Activated CD4-positive, alpha-beta T cell treated with anti-CD3 and anti-CD28 coated beads for 48 hours (primary cell): ENCODE measurements at places on chromosomes 12 and 14.

DNA sequence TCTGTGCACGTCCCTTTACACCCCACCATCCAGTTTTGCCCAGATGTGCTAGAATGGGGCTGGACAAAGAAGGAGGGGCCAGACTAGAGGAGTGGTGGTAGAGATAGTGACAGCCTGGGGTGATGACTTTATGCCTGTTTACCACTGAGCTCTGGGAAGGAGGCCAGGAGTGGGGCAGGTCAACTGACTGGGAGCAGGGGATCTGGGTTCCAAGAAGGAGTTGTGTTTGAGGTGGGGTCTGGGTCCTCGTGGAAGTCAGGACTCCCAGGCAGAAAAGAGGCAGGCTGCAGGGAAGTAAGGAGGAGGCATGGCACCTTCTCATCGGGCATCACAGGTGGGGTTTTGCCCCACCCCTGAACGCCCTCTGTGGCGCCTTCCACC, 315 bp downstream of the LTB4R2 start:
- no peak for DNase-seq

DNA sequence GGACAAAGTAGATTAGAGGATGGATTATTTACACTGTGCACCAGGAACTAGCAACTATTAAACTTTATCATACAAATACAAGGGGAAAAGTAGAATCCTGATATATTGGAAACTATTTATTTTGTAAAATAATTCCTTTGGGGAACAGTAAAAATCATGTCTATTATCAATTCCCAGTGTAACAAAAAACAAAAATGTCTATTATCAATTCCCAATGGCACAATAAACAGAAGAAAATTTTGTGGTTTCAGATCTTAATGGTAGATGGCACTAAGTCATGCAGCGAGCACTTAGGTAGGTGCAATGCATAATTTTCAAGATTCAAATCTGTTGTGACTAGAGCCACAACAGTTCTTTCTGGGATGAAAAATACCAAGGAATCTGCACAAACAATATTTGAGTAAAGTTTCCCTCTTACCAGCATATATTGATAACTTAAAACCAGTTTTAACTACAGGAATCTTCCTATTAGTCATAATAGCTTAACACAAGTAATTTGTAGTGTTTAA, 13.7 kb downstream of the CFL2 start:
- no peak for DNase-seq

- no peak for DNase-seq
These were observed 2.9 kb upstream of the BDKRB1 start for GRCh38 chr14:96252999-96253539.

DNA sequence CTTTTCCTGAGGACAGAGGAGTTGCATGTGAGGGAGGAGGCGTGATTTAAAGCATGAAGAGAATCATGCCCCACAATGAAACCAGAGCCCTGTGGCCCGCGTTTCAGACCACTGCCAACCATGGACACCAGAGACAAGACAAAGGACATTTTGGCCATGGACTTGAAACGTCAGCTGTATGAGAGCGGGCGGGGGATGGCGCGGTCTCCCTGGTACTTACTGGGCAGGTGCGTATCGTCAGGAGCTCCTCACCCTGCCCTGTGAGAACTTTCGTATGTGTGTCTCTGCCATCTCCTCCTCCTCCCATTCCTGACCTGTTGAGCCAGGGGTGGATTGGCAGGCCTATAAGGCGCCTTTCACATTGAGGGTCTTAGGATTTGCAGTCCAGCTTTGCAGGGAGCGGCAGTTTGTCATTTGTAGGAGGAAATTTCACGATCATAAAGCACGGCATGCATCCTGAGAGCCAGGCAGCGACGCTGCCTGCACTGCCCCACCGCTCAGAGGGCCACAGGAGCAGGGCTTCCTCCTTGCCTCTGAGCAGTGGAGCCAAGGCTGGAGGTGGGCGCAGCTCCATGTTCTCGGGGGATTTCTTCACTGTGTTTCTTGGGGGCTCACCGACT, 22.2 kb downstream of the SFSWAP start:
- DNase-seq: no peak

GRCh38 chr14:61042220-61042619, 61.2 kb downstream of the SLC38A6 start:
- no peak for DNase-seq

DNA sequence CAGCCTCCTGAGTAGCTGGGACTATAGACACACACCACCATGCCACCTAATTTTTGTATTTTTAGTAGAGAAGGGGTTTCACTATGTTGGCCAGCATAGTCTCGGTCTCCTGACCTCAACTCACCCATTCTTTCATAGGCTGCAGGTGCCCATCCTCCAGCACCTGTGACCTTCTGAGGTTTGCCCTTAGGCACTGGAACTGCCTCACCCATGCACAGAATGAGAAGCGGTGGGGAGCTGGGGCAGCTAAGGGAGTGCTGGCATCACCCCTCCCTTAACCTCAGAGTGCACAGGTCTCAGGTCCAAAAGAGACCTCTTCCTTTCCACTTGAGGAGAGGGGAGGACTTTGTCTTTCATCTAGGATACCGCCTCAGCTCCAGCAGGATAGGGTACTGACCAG, 177.4 kb upstream of the CCDC198 start:
- no peak for DNase-seq

DNA sequence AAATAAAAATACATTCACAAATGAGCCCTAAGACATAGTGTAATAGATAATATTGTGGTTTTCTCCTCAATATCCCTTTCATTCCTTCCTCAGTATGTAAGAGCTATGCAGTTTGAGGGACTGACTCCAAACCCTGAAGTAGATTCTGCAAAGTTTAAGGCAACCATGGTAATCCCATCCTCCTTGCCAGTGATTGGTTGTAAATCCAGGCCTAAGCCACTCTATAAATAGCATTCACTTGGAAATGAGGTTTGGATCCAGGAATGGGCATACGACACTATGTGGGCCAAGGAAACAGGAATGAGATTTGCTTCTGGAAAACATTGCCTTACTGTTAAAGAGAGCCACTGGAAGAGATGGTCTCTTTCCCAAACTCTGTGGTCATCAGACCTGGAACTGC, 468.7 kb upstream of the SOX5 start:
- no peak for DNase-seq

GRCh38 chr12:113086249-113087164, 30.0 kb downstream of the DTX1 start:
- peak; percentile 37 for DNase-seq

GRCh38 chr14:52377940-52378339, 63.8 kb downstream of the PTGER2 start:
- DNase-seq: peak; percentile 12

DNA sequence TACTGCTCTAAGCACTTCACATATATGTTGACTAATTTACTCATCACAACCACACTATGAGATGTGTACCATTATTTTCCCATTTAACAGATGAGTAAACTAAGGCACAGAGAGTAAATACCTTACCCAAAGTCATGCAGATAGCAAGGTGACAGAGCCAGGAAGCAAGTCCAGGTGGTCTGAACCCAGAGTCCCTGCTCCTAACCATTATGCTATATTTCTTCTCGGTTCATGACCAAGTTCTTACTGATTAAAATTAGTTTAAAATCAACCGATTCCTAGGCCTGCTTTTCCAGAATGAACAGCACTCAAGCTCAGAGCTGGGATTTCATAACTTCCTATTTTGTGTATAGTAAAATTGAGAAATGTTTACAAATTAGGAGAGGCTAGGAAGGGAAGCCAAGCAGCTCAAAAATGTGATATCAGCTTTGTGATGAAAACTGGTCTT, 85.5 kb upstream of the EGLN3 start:
- DNase-seq: no peak

DNA sequence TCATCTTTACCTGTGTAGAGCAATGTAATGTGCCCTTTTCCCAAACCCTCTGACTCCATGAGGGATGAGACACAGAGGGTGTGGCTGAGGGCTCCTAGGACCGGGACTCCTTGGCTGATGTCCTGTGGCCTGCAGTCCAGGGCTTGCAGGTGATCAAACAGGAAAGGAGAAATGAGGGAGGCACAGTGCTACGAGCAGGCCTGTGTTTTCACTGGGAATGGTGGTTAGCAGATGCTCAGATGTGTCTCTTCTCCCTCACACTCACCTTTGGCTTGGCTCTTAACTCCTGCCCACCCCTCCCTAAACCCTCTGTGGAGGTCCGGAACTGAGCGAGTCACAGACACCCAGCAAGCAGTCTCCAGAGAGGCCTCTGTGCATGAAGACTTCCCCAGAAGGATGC, 254.4 kb downstream of the DAD1 start:
- DNase-seq: no peak

GRCh38 chr12:55072083-55072482, 52.3 kb downstream of the NEUROD4 start:
- peak; percentile 85 for DNase-seq

DNA sequence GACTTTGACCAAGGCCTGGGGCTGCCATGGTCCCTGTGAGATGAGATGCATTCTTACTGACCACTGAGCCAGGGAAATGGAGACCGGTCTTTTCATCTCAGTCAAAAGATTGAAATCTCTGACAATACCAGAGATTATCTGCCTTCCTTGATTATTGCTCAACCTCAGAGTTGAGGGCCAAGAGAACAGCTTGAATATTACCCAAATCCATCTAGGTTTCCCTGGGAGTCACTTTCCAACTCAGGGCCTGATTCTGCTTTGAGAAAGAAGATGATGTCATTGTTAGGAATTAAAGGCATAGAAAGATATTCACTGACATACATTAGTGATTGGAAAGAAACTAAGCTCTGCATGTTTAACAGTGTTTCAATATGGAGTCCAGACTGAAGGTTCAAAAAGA, 515.9 kb upstream of the TBX3 start:
- DNase-seq: no peak

DNA sequence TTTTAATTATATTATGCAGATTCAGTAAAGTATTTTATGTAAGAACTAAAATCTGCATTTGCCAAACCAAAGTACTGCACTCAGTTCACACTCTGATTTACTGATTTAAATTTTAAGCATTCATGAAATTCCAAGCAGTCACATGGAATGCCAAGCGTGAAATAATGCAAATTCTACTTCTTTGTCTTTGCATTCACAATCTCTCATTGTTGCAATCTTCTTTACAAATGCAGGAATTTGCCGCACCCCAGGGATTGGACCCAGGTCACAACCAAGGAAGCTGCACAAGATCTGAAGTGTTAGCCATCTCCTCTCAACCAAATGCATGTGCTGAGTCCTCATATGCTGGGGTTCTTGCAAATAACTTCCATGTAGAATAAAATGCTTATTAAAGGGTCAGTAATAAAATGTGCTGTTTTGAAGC, 71.9 kb downstream of the TUNAR start:
- DNase-seq: no peak

DNA sequence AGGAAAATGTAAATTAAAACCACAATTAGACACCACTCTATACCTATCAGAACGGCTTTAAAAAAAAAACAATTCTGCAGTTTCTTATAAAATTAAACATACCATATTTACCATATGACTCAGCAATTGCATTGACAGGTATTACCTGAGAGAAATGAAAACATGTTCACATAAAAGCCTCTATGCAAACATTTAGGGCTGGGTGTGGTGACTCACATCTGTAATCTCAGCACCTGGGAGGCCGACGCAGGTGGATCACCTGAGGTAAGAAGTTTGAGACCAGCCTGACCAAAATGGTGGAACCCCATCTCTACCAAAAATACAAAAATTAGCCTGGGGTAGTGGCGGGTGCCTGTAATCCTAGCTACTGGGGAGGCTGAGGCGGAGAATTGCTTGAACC, 41.1 kb downstream of the SPTB start:
- no peak for DNase-seq

GRCh38 chr12:56385873-56386272, 23.2 kb upstream of the APOF start:
- no peak for DNase-seq

- no peak for DNase-seq
These were observed 322 bp downstream of the SLC39A9 start for GRCh38 chr14:69398818-69399210.

- no peak for DNase-seq
These were observed 16.9 kb downstream of the PLEKHG7 start for GRCh38 chr12:92719674-92720073.

GRCh38 chr12:13362260-13362841, 165.8 kb downstream of the EMP1 start:
- peak; percentile 76 for DNase-seq

DNA sequence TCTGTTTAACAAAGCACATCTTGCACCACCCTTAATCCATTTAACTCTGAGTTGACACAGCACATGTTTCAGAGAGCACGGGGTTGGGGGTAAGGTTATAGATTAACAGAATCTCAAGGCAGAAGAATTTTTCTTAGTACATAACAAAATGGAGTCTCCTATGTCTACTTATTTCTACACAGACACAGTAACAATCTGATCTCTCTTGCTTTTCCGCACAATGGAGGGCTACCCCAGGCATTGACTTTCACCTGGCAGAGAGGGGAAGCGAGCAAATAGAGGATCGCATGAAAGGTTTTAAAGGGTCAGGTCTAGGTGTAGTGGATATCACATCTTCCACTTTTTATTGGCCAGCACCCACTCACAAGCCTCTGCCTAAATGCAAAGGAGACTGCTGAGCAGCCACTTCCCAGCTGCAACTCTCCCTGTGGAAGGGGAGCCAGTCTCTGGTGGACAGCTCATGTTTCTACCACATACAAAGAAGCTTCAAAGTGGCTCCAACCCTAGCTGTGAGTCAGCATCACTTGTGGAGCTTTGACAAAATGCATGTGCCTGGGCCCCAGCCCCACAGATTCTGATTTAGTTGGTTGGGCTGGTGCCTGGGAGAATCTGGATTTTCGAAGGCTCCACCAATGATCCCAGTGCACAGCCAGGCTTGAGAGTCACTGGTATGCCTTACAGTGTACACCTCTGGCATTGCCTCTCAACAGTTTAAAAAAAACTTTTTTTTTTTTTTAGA, 7.2 kb upstream of the FNTB start:
- no peak for DNase-seq

DNA sequence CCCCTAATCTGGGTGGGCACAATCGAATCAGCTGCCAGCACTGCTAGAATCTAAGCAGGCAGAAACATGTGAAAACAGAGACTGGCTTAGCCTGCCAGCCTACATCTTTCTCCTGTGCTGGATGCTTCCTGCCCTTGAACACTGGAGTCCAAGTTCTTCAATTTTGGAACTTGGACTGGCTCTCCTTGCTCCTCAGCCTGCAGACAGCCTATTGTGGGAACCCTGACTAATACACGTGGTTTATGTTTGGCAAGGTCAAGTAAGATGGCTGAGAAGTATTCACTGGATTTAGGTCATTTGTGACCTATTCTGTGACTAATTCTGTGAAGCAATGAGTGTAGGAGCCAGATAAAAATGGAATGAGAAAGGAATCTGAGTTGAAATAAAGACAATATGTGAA, 11.0 kb downstream of the GPR135 start:
- no peak for DNase-seq

GRCh38 chr12:91931111-91931510, 214.5 kb downstream of the BTG1 start:
- no peak for DNase-seq

DNA sequence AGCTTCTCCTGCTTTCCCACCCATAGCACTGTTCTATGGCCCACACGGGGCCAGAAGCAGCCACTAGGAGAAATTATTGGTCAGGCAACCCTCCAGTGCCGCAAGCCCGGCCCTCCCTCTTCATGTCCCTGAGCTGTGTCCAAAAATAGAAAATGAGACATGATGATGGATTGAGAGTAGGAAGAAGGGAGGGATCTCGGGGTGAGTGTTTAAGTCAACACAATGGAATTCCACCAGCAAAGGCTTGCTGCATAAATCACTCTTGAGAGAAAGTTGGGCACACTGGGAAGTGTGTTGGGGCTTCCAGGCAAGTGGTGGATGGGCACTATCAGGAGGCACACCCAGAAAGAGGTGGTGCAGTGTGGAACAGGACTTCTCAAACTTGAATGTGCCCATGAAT, 94.2 kb downstream of the LLPH start:
- no peak for DNase-seq
